ENCODE measurements at places on chromosomes 5 and 9.

- no peak for DNase-seq
Measured at GRCh38 chr9:76516350-76516749, 57.4 kb downstream of the GCNT1 start.

DNA sequence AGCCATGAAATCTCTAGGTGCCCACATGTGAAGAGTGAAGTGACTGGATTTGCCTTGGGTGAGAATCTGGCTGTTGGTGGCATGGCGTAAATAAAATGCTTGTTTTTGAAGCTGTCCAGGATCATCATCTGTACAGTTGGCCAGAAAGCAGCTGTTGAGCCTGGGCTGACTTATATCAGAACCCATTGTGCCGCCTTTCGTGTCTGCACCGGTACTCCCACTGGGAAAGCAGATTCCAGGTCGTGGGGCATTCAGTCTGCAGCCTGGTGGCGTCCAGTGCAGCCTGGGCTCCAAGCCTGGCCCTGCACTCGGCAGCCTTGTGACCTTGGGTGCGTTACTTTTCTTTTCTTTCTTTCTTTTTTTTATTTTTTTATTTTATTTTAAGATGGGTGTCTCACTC lies 27.8 kb downstream of the PRRC2B start:
- DNase-seq, result no peak

GRCh38 chr9:122115176-122116035 lies 22.3 kb upstream of the TTLL11 start:
- DNase-seq, result no peak

GRCh38 chr5:73896668-73897067 lies 270.7 kb downstream of the ARHGEF28 start:
- DNase-seq, result no peak

DNA sequence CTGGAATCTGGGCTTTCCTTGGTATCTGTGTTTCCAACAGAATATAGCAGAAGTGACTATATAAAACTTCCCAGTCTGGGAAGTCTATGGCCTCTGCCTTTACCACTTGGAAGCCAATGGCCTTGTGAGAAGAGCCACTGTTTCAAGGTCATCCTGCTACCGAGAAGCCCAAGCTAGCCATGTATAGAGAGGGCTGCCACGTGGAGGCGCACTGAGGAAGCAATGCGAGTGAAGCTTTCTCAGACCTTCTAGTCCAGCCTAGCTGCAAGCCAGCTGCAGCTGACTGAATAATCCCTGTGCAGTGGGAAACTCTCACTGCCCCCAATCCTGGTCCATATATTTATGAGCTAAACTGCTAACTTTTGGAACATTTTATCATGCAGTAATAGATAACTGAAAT lies 661.8 kb upstream of the RIOK2 start:
- no peak for DNase-seq

- DNase-seq, result no peak
Measured at GRCh38 chr5:2865856-2866255, 114.4 kb upstream of the IRX2 start.

DNA sequence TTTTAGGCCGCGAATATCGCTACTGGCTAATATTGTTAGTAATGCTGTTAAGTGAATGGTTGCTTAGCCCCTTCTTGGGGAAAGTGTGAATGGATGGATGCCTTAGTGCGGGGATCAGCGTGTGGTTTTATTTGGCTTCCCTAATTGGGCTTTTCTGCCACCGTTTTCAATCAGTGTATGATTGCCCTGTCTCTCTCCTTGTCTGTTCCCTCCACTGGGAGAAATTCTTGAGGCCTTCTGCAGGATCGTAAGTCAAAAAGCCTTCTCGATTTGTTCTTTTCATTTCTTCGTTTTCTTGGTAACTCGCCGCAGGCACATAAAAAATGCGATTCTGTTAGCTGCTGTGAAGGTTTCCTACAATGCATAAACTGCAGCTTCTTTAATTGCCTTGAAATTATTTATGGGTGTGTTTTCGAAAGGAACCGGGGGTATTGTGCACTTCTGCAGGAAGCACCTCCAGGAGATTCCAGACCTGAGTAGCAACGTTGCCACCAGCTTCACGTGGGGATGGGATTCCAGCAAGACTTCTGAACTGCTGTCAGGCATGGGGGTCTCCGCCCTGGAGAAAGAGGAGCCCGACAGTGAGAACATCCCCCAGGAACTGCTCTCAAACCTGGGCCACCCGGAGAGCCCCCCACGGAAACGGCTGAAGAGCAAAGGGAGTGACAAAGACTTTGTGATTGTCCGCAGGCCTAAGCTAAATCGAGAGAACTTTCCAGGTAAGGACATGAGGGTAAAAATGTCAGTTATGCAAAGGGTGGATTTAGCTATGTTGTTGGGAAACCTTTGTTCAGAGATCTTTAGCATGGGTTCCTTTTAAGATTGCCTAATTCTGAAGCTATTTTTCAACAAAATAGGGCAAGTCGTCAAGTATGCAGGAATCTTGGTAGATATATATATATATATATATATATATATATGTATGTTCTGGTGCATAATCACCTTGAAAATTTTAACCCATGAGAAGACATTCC lies 700 bp downstream of the SKP2 start:
- no peak for DNase-seq

- DNase-seq, result no peak
Measured at GRCh38 chr5:126648471-126648870, 47.7 kb downstream of the PHAX start.

- no peak for DNase-seq
Measured at GRCh38 chr5:166433679-166434078, 1857.8 kb upstream of the WWC1 start.

GRCh38 chr5:29750453-29750852 lies 1443.0 kb upstream of the CDH6 start:
- DNase-seq, result no peak

DNA sequence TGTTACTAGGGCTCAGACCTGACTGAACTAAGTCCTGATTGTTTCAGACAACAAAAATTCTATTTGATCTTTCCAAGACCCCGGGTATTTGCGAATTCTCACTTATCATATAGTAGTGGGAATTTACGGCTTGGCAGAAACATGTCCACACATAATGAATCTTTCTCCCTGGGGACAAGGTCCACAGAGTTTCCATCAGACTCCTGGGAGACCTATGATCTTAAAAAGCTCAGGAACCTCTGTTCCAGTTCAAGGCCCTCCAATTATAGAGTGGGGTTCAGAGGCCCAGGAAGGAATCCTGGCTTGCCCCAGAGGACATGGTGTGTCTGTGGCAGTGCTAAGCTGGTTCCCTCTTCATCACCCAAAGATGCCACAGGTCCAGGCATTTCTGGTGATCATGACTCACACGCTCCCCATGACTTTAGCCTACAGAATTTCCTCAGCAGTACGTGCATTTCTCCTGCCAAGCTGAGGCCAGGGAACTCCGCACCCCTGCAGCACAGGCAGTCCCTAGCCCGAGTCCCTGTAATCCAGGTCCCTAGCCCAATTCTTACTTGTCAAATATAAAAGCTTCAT lies 12.6 kb downstream of the RAPGEF1 start:
- no peak for DNase-seq

DNA sequence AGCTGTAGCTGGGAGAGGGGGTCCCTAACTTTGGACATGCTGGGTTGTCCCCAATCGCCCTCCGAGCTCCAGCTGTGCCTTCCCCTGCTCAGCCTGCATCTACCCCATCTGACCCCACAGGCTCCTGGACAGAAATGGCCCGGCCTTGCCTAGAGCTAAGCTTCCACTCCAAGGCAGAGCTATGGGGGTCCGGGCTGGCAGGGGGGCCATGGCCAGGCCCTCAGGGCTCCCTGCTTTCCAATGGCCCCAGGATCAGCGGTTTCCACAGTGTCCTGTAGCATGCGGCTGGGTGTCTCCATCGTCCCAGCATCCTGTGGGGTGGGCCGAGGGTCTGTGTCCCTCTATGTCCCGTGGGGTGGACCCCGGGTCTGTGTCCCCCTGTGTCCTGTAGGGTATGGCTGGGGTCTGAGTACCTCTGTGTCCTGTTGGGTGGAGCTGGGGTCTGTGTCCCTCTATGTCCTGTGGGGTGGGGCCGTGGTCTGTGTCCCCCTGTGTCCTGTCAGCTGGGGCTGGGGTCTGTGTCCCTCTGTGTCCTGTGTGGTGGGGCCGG lies 130.6 kb downstream of the RXRA start:
- no peak for DNase-seq

DNA sequence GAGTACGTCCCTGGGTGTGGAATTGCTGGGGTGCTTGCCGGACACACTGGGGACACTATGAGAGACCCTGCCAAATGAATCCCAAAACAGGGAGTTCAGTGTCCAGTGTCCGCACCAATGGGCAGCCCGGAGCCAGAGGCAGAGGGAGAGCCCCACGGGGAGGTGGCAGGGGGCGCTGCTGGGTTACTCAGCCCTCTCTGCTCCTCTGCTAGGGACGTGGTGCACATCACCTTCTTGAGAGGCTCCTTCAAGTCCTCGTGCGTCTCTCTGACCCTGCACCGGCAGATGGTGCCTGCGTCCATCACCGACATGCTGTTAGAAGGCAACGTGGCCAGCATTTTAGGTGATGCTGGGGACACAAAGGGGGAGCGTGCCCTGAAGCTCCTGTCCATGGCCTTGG lies 20.8 kb downstream of the STKLD1 start:
- no peak for DNase-seq

DNA sequence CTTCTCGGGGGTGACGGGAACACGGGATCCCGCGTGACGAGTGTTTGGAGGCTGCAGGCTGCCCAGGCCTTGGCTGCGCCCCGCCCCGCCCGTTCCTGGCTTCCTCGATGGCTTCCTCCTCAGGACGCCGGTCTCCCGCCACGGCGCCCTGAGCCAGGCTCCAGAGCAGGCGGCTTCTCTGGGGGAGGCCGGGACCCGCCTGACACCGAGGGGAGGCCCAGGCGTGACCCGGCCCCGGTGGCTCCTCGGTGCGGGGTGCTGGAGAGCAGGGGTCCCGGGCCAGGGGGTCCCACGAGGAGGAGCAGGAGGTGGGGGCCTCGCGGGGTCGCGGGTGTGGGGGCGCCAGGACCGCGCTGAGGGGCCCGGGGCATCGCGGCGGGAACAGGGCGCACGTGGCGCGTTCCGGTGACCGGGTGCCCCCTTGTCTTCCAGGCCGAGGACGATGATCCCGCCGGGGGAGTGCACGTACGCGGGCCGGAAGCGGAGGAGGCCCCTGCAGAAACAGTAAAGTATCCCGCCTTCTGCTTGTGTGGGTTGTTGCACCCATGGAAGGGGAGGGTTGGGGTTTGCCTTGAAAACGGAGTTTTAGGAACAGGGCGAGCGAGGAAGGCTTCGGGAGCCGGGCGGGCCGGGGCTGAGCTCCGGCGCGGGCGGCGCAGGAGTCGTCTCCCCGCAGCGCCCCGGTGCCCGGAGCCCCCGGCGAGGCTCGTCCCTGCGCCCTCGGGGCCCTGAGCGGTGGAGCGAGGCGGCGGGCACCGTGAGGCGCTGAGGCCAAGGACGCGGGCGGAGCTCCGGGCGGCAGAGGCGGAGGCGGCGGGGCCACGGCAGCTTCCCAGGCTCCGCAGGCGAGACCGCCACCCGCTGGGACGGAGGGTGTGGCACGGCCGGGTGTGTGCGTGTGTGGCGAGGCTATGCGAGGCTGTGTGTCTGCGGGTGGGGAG lies 22.2 kb downstream of the AHRR start:
- no peak for DNase-seq

DNA sequence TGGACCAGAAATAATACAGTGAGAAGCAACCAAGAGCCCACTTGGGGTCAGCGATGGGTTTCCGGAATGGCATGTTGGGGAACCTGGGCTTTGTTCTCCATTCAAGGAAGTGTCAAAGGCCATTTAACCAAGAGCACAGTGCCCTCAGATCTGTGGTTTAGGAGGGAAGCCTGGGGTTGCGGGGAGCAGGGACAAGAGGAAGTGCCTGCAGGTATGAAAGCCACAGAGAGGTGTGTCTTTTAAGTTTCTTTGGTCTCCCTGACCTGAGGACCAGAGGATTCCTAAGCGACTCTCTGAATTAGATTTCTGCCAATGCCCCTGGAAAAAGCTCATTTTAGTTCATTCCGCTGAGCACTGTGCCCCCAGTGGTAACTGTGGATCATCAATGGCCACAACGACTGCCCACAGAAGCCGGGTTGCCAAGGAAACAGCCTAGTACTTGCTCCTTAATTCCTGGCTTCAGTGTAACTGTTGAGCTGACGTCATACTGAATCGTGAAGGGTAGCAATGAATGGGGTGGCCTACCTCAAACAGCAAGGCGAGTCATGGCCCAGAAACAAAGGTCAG lies 107.3 kb upstream of the SPIN1 start:
- no peak for DNase-seq

GRCh38 chr9:29393064-29393463 lies 1819.8 kb upstream of the C9orf72 start:
- no peak for DNase-seq

DNA sequence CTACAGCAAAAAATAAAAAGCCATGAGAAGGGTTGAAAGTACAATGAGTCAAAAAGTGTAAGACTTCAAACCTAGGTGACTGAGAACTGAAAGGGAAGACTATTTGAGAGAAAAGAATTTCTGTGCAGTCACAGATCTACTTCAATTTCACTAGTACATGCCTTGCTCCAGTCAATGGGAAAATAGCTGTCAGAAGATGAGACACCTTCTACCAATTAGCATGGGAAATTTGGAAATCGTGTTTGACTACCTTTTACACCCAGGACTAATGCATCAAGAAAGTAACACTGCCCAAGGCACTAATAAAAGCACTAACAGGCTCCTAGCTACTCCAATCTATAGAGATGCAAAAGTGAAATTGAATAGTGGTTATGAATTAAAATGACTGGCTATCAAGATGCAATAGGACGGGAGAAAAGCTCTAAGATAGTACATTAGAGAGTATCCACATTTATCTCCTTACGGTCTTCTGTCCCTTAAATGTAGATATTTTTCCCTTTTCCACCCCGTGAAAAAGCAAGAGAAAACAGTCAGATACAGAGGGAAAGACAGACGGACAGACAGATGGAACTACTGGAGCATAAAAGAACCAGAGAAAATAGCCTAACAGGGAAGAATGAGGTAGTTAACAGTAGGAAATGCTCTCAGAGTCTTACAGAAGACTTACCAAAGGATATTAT lies 15.2 kb downstream of the ERP44 start:
- no peak for DNase-seq

GRCh38 chr5:54624805-54625568 lies 107.4 kb downstream of the SNX18 start:
- DNase-seq, result no peak

GRCh38 chr9:124699575-124699974 lies 71.5 kb downstream of the NR6A1 start:
- no peak for DNase-seq

GRCh38 chr5:14463629-14464028 lies 118.0 kb upstream of the OTULINL start:
- DNase-seq, result no peak

- DNase-seq, result no peak
Measured at GRCh38 chr9:83651558-83651957, 28.6 kb downstream of the IDNK start.

DNA sequence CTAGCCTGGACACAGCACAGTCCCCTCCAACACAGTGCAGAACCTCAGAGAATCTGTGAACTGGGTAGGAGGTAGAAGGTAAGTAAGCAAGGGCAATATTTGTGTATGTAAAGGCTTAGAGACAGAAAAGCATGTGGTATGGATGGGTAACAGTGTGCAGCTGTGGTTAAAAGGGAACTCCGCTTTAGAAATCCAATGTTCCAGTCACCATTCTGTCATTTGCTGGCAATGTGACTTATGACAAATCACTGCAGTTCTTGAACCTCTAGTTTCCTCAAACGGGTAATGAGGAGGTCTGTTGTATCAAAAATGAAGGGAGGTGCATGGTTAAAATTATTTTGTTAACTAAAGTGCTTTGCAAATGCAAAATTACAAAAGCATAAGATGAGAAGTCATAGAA lies 125.5 kb upstream of the IFNE start:
- DNase-seq, result no peak

GRCh38 chr9:36142510-36143244 lies 6.1 kb downstream of the GLIPR2 start:
- DNase-seq, result no peak

Measured in iPS DF 6.9 (cell line).